ENCODE measurements at places on chromosomes 2 and 18. TPM values are rescaled to one million over a fixed set of nuclear protein-coding genes. Genes with fewer than 3 reads are reported as not detected.

SYT4 gene
- total RNA-seq = 8.2 TPM

UGT1A10 gene
- not detected for total RNA-seq

C1QL2 gene
- total RNA-seq = not detected

AMER3 gene
- 1.4 TPM for total RNA-seq

SFTPB gene
- total RNA-seq = not detected

DNA sequence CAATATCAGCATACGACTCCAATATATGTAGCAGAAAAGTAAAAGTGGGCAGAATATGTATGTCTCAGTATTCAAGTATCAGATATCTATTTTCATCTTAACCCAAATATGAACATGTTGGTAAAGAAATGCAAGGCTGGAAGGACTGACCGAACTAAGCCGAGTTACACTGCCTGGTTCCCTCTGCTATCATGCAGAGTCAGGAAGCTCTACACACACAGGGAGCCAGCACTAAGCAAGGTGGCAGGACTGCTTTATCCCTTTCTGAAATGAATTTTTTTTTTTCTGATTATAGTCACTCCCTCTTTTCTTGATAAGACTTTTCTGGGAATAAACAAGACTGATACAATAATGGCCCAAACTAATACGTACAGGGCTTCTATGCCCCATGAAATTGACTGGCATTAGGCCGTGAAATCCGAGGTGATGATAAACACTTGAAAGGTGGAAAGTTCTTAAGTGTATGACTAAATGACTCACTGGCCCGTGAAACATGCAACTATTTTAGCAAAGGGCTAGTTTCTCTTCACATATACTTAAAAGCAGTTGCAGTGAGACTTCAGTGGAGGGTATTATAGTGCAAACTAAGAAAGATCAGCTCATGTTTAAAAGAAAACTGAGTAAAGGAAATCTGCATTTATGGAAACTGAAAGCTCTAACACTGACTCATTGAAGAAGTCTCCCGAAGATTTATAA lies 14.9 kb downstream of the DPP4 start:
- DNase-seq = no peak
- H3K4me3 ChIP-seq = no peak overlapping the region
- H3K36me3 ChIP-seq = peaks cover 6% of the 10 kb centered on the region
- H3K4me1 ChIP-seq = peaks cover 5% of the 10 kb centered on the region
- no peak overlapping the region for H3K27ac ChIP-seq

- peaks cover 5% of the 10 kb centered on the region for H3K36me3 ChIP-seq
- H3K4me1 ChIP-seq = peaks cover 7% of the 10 kb centered on the region
- DNase-seq = no peak
- H3K27me3 ChIP-seq = no peaks in the 10 kb centered on the region
- H3K4me3 ChIP-seq = no peak overlapping the region
Measured at GRCh38 chr2:134432435-134432883, 178.6 kb downstream of the MGAT5 start.

- DNase-seq = no peak
- no peaks in the 10 kb centered on the region for H3K36me3 ChIP-seq
- H3K4me1 ChIP-seq = peaks cover 10% of the 10 kb centered on the region
- H3K27ac ChIP-seq = no peak overlapping the region
- no peak overlapping the region for H3K4me3 ChIP-seq
Measured at GRCh38 chr2:222538535-222538934, 114.2 kb downstream of the SGPP2 start.

- DNase-seq = no peak
- peaks cover 8% of the 10 kb centered on the region for H3K4me1 ChIP-seq
- H3K4me3 ChIP-seq = no peak overlapping the region
- H3K36me3 ChIP-seq = no peaks in the 10 kb centered on the region
Measured at GRCh38 chr18:77755187-77755586, 505.5 kb downstream of the GALR1 start.

DNA sequence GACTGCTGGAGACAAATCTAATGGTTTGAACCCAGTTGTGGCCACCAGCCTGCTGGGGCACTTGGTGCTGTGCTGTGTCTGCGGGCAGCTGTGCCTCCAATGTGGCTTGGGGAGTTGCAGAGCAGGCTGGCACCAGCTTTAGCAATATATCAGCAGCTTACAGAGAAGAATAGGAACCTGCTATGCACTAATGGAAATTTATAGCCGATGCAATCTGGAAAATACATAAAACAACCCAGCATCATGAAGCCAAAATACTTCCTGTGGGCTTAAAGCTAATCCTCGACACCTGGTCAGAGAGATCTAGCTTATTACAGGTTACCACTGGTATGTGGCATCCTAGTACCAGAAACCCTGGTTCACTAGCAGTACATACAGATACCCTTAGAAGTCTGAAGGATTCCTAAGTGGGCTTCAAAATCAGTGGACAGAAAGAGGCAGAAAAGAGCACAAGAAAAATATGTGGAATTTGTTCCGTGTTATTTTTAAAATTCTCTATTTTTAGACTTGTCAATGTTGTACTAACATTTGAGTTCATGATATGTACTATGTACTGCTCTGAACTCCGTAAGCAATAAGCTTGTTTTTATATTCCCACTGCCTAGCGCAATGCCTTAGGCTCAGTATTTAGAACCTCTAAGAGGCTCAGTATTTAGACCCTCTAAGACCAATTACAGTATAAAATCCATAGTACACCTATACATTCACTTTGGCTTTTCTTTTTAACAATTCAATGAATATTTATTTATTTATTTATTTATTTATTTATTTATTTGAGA lies 194.7 kb downstream of the UXS1 start:
- no peak for DNase-seq
- H3K4me1 ChIP-seq = no peaks in the 10 kb centered on the region
- no peak overlapping the region for H3K4me3 ChIP-seq
- no peak overlapping the region for H3K27ac ChIP-seq
- peaks cover 16% of the 10 kb centered on the region for H3K36me3 ChIP-seq

DNA sequence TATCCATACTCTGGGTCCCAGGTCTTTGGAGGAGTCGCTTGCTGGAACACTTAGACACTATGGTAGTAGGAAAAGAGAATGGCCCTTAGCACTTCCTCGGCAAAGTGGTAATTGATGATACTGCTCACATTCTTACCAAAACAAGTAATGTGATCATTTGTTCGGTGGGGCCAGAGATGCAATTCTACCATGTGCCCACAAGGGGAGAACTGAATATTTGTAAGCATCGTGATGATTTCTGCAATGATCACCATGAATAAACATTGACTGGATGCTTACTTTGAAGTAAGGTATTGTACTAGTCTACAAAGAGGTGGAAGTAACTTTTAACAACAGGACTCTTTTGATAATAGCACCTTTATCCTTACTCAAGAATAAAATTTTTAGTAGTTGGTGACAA lies 109.7 kb downstream of the CD8B2 start:
- DNase-seq = no peak
- no peaks in the 10 kb centered on the region for H3K27me3 ChIP-seq
- no peaks in the 10 kb centered on the region for H3K36me3 ChIP-seq
- H3K27ac ChIP-seq = no peak overlapping the region
- H3K4me3 ChIP-seq = no peak overlapping the region

- no peak overlapping the region for H3K27ac ChIP-seq
- no peaks in the 10 kb centered on the region for H3K4me1 ChIP-seq
- no peaks in the 10 kb centered on the region for H3K36me3 ChIP-seq
- no peaks in the 10 kb centered on the region for H3K27me3 ChIP-seq
- no peak overlapping the region for H3K4me3 ChIP-seq
Measured at GRCh38 chr2:228432116-228432515, 250.6 kb upstream of the SPHKAP start.

- H3K27me3 ChIP-seq = peaks cover 2% of the 10 kb centered on the region
- no peak overlapping the region for H3K4me3 ChIP-seq
- DNase-seq = no peak
- no peaks in the 10 kb centered on the region for H3K4me1 ChIP-seq
- H3K36me3 ChIP-seq = peaks cover 5% of the 10 kb centered on the region
- no peak overlapping the region for H3K27ac ChIP-seq
Measured at GRCh38 chr2:238682536-238682935, 165.3 kb upstream of the TWIST2 start.

DNA sequence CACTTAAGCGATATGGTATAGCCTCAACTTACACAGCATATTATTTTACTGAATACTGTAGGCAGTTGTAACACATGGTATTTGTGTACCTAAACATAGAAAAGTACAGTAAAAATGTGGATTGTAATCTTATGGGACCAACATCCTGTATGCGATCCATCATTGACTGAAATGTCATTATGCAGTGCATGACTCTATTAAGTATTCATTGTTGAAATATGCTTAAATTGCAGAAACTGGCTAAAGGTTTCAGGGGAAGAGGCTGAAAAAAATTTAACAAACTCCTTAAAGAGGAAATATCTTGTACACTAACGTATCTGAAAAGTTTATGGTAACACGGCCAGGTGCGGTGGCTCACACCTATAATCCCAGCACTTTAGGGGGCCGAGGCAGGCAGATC lies 214.1 kb upstream of the PARD3B start:
- peaks cover 10% of the 10 kb centered on the region for H3K4me1 ChIP-seq
- H3K27me3 ChIP-seq = no peaks in the 10 kb centered on the region
- no peak overlapping the region for H3K4me3 ChIP-seq
- H3K27ac ChIP-seq = no peak overlapping the region
- H3K36me3 ChIP-seq = no peaks in the 10 kb centered on the region

GRCh38 chr18:31154181-31154580 lies 8.5 kb downstream of the DSC1 start:
- H3K4me3 ChIP-seq = no peak overlapping the region
- H3K27ac ChIP-seq = no peak overlapping the region
- H3K27me3 ChIP-seq = no peaks in the 10 kb centered on the region
- no peak for DNase-seq

GRCh38 chr18:37636831-37637477 lies 71.4 kb upstream of the CELF4 start:
- H3K27ac ChIP-seq = no peak overlapping the region
- no peak overlapping the region for H3K4me3 ChIP-seq
- no peak for DNase-seq

DNA sequence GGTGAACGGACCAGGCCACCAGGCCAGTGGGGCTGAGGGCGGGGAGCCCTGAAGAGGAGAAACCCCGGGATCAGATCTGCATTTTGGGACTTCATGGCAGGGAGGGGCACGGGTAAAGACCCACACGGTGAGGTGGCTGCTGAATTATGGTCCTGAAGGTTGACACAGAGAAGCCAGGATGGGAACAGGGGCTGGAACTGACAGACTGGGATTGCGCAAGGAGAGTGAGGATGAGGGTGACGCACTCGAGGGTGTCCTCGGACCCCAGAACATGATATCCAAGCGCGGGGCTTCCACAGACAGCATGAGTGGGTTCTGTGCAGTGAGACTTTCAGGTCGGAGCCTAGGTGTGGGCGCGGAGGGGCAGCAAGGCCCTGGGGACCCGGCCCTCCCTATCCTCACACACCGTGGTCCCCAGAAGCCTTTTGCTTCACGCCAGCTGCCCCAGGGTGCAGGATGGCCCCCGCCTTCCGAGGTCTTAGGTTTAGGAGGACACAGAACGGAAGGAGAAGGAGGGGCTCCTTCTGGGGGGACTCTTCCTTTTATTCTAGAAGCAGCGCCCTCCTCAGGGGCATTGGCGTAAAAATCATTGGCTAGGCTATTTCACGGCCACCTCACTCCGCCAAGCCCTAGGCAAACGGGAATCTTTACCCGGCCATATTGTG lies 416.8 kb upstream of the HS6ST1 start:
- peaks cover 12% of the 10 kb centered on the region for H3K4me1 ChIP-seq
- no peak for DNase-seq
- peak overlapping the region; percentile 67 for H3K27ac ChIP-seq
